Motor neuron (in vitro differentiated cells): ENCODE measurements at places on chromosomes 6 and 20. TPM values are rescaled to one million over a fixed set of nuclear protein-coding genes. Genes with fewer than 3 reads are reported as not detected.

- no peak for ATAC-seq
Observed at GRCh38 chr6:143823548-143823947, 19.6 kb upstream of the LTV1 start.

GRCh38 chr6:38483526-38483925 is 156.2 kb downstream of the BTBD9 start:
- no peak for ATAC-seq

DNA sequence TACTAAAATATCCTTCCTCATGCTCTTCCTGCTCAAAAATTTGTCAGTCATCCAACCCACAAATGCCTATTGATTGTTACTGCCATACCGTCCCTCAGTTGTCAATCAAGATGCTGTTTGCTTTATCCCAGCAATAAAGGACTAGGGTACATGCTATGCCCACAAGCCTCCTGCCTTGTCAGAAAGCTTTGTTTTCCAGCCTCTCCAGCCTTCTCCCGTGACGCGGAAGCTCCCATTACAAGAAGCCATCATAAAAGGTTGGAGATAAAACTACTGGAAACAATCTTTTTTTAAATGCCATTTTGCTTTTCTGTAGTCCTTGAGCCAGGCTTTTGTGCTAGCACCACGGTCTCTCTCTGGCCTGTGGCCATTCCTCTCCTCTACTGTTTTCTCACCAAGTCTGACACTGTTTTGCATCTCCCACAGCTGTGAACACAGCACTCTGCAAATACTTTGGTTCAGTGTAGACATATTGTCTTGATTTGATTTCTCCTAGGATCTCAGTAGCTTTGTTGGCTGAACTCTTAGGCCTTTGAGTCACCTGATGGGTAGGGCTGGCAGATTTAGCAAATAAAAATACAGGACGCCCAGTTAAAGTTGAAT is 495.7 kb upstream of the JARID2 start:
- ATAC-seq: no peak

DNA sequence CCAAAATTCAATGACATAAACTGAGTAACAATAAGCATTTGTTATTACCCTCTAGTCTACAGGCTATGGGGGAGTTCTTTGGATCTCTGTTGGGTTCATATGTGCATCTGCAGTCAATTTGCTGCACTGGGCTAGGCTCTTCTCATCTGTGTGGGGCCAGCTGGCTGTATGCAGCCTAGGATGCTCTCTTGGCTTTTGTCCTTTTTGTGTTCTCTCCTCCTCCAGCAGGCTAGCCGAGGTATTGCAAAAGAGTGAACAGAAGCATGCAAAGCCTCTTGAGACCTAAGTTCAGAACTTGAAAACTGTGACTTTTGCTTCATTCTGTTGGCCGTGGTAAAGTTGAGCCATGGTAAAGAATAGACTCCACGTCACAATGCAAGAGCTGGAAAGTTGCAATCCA is 62.8 kb upstream of the FOXO3 start:
- ATAC-seq: peak; percentile 86

DNA sequence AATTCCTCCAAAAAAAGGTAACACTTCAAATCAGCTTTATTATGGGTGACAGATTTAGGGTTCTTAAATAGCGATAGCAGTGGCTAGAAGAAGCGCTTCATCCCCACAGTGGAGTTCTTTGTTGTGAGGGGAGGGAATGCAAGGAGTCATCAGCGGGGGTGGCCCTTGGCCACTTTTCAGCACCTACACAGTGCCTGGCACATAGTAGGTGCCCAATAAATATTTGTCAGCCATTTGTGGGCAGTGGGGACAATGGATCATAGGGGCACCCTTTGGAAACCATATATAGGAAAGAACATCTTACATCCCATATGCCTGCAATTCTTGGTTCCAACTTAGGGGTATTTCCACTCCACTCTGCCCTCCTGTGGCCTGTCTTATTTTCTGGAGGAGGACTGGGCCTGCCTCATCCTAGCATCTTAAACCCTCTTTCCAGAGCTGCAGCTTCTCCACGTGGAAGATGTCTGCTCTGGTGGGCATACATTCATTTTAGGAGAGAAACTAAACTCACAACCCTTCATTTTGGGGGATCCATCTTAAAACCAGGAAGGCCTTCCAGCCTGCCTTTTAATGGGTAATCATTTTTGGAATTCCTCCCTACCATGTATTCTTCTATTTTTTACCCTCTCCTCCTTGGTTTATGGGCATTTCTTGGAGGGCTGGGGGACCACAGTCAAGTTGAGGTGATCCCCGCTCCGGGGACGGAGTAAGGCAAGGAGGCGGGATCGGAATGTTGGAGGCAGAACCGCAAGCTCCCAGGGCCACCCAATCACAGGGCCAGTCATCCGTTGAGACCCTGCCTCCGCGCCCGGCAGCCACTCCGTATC is 2.6 kb upstream of the GPSM3 start:
- ATAC-seq: peak; percentile 83

The MTCH1 gene
- 120 and 124 TPM in 2 replicates for total RNA-seq

The TMEM200A gene
- total RNA-seq: 5.9 and 6.1 TPM in 2 replicates
